ENCODE measurements at places on chromosomes 13 and 19.

- DNase-seq, result no peak
These were observed 724.5 kb downstream of the SLITRK6 start for GRCh38 chr13:85074543-85075313.

- DNase-seq, result peak; percentile 90
These were observed 4.9 kb upstream of the ZFP36 start for GRCh38 chr19:39401549-39402345.

- DNase-seq, result peak; percentile 68
These were observed 1585.4 kb downstream of the EFNB2 start for GRCh38 chr13:104949840-104950740.

GRCh38 chr13:71477735-71478134 lies 389.3 kb downstream of the DACH1 start:
- no peak for DNase-seq

DNA sequence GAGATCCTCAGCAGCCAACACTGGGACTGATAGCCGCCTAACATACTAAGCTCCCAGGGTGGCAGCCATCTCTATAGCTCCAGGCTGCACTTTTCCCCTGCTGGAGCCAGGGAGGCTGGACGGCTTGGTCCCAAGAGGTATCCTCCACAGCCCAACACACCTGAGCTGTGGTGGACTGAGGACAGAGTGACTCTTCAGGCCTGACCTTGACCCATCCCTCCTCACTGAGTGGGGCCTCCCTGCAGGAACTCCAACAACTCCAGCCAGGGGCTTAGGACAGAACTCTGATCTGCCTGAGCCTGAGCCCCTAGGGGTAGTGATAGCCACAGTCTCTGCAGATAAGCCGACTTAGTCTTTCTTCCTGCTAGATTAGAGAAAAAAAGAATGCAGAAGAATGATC lies 958.1 kb upstream of the PRR20A start:
- no peak for DNase-seq

GRCh38 chr19:50646074-50646807 lies 3.0 kb upstream of the C19orf81 start:
- peak; percentile 68 for DNase-seq

DNA sequence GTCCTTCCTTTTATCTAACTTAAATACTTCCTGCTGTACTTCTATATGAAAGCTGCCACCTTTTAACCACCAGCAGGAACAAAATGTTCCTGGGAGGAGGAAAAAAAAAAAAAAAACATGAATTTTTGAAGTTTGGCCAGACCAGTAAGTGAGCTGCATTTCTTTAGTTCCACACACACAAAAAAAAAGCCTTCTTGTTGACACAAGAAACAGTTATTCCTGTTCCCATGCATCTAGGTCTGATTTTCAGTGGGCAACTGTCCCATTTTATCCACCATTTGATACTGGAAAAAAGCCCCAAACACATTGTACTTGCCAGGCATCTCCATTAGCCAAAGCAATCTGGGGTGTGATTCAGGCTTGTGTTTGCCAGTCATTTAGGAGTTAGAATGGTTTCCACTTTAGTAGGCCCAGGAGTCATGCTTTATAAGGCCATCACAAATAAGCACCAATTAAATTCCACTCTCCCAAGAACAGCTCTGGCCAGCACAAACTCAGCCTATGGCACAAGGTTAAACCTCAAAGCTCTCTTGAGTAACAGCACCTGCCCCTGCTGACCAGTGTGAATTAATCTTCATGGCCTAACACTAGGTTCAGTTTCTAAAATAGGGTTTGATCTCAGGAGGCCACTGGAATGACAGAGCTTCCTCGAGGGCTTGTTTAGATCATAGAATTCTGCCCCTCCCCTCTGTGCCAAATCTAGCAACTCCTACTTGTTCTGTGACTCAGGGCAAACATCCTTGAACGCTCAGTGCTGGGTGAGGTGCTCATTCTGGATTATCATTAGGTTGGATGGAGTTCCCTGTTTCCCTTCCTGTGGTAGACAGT lies 67.1 kb downstream of the NUFIP1 start:
- DNase-seq, result peak; percentile 97

Data from M059J (cell line).